ENCODE measurements at places on chromosomes 2 and 18.

- DNase-seq, result no peak
Observed at GRCh38 chr18:10444314-10445006, 10.0 kb upstream of the APCDD1 start.

GRCh38 chr2:179181002-179181401 is 83.6 kb downstream of the SESTD1 start:
- DNase-seq, result no peak

GRCh38 chr18:24490539-24490938 is 30.1 kb downstream of the HRH4 start:
- no peak for DNase-seq

GRCh38 chr2:85511008-85511811 is 27.8 kb upstream of the MAT2A start:
- no peak for DNase-seq

DNA sequence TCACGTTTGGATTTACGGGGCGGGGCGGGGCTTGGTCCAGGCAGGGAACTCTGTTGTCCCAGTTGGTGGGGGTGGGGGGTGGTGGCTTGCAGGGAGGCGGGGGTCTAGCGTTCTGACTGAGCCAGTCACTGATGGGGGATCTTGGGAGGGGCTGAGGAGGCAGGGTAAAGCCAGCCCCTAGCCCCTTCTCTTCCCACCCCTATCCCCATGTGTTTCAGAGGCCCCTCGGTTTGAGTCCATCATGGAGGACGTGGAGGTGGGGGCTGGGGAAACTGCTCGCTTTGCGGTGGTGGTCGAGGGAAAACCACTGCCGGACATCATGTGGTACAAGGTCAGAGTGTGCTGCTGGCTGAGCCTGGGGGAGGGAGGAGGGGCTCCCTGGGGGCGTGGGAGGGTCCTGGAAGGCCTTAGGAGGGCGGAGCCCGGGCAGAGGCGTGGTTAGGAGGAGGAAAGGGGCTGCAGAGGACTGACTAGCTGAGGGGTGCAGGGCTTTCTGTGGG is 22.0 kb upstream of the GMPPA start:
- DNase-seq, result no peak

- no peak for DNase-seq
Observed at GRCh38 chr2:226953826-226954225, 118.0 kb downstream of the RHBDD1 start.

GRCh38 chr2:60311524-60311923 is 241.9 kb downstream of the BCL11A start:
- no peak for DNase-seq

DNA sequence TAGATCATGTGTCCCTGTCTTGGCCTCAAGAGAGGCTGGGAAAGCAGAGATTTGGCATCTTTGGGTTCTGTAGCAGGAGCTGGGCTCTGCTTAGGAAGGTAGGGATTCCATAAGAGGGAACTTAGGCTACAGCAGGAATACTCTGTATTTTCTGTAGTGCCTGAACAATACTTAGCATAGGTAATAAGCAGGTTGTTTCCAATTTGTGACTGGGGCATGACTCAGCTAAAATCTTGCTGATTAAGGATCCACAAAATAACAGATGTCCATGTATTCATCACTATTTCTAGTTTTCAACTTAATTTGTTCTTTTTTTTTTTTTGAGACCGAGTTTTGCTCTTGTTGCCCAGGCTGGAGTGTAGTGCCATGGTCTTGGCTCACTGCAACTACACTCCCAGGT is 68.5 kb downstream of the SMAD4 start:
- DNase-seq, result no peak

- DNase-seq, result no peak
Observed at GRCh38 chr2:31202041-31202440, 15.3 kb downstream of the CAPN14 start.

DNA sequence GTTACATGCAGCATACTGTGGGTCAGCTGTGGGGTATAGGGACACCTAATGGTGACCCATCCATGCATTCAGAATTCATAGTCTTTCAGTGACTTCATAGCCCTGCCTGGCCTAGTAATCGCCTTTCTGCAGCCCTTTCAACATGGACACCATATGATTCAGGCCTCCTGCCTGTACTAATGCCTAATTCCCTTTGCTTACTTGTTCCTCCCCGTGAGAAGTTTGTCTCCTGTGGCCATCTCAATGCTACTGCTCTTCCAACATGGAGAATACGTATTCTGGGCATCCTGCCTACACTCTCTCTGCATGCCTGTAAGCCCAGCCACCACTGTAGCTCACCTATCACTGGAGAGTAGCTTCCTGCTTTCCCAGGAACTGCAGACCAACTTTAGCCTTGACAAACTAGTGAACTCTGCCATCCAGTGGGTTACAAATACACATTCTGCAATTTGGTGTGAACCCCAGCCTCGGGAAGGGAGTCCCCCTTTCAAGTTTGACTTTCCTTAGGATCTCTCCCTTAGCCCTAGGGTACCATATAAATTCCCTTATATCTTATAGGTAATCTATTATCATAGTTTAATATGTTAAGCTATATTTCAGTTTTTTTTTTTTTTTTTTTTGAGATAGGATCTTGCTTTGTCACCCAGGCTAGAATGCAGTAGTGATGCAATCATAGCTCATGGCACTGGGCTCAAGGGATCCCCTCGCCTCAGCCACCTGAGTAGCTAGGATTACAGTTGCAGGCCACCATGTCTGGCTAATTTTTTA is 22.3 kb downstream of the M1AP start:
- DNase-seq, result no peak

DNA sequence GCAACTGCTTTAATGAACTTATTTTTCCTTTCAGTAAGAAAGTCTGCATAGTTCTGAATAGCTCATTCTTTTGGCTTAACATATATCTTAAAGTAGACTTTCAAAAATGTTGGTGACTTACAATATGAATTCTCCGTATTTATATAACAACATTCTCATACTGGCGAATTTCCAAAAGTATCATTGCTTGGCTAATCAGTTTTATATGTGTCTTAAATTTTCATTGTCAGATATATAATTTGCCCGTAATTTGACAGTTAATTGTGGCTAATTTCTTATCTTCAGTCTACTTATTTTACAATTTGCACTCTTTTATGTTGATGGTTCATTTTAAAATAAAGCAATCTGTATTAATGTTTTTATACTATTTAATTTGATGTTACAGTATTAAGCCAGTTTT is 144.9 kb downstream of the ATP9B start:
- no peak for DNase-seq

DNA sequence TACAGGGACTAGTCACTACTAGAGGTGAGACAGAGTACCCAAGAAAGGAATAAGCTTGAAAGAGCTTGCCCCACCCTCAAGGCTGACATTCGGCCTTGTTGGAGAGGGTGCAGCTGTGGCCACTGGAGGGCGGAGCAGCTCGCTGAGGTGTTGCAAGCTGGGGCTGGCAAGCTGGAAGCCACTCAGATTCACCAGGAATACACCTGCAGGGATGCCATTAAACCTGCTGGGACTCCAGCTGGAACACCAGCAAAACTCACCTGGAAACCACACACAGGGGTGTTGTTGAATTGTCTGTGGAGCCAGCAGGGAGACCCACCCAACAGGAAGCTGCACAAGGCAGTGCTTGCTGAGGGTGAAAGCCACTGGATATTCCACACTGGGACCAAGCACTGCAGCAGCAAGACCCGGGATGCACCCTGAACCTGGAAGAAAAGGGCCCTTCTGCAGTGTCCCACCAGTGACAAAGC is 26.1 kb downstream of the KCTD18 start:
- DNase-seq, result peak; percentile 73

DNA sequence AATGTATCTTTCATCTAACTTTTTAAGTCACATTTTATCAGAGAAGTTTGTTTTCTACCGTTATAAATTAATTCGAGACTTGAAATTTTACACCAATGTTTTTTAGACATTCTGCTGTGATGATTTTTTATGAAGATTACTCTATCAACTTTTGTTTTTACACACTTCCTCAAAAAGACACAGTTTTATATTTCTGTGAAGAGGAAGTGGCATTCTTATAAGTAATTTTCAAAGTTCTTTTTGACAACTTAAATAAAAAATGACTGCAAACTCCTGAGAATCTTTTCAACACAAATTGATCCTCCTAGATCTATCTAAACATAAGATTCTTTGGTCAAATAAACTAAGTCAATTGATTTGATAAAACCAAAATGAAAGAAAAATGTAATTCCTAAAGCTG is 13.7 kb downstream of the ANKRD44 start:
- no peak for DNase-seq

DNA sequence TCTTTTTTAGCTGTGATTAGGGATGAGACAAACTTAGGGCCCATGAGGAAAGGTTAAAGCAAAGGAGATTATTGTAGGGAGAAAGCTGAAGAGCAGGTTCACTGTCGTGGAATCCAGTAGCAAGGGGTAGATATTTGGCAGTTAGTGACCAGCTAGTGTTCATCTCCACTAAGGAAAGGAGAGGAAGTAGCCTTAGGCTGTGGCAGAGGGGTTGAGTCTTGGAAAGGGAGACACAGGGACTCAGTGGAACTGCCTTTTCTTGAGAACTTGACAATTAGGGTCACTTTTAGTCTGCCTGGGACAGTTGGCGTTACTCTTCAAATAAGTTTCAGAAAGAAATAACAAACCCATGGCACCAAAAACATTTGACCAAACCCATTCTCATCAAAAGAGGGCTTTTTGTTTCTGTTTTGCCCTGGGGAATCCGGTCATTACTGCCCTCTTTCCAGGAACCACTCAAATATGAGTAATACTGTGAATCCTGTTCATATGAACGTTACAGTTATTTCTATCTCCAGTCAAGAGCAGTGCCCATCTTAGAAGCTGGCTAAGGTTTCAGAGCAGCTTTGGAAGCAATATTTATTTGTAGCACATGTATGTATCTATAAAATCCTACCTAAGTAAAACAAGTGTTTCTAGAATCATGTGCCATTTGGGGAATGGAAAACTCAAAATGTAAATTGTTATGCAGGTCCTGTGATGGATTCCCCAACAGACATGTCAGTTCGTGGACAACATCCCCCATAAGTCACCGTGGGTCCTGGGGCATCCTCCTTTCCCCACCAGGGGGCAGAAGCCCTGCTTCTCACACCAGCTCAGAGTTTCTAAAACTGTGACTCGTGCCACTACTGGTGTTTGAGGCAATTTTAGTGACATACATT is 77.3 kb upstream of the PHLPP1 start:
- DNase-seq, result peak; percentile 51

DNA sequence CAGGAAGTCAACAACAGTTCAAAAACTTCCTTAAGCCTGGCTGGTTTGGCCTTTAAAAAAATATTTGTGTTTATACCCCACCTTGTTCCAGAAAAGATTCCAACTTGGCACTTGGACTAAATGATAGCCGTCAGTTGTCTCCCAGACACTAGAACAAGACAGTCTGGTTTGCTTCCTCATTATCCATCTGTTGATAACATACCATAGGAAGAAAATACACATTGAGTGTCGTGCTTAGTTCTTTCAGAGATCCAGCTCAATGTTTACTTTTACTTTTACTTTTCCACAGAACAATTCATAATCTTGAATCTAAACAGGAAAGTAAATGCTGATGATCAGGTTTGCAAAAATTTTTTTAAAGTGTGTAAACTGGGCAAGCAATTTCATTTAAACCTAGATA is 2.4 kb upstream of the VPS54 start:
- no peak for DNase-seq

GRCh38 chr2:239819974-239820555 is 205.1 kb downstream of the NDUFA10 start:
- no peak for DNase-seq

- no peak for DNase-seq
Observed at GRCh38 chr2:173017646-173018420, 57.8 kb upstream of the MAP3K20 start.

- no peak for DNase-seq
Observed at GRCh38 chr2:85890522-85891176, 1.9 kb upstream of the ST3GAL5 start.

GRCh38 chr2:214747992-214748391 is 61.5 kb downstream of the BARD1 start:
- no peak for DNase-seq

GRCh38 chr18:26821181-26821580 is 44.3 kb downstream of the AQP4 start:
- DNase-seq, result no peak

GRCh38 chr18:50301074-50301473 is 13.6 kb upstream of the CXXC1 start:
- DNase-seq, result no peak

- DNase-seq, result no peak
Observed at GRCh38 chr2:240957656-240958365, 40.6 kb upstream of the SNED1 start.

DNA sequence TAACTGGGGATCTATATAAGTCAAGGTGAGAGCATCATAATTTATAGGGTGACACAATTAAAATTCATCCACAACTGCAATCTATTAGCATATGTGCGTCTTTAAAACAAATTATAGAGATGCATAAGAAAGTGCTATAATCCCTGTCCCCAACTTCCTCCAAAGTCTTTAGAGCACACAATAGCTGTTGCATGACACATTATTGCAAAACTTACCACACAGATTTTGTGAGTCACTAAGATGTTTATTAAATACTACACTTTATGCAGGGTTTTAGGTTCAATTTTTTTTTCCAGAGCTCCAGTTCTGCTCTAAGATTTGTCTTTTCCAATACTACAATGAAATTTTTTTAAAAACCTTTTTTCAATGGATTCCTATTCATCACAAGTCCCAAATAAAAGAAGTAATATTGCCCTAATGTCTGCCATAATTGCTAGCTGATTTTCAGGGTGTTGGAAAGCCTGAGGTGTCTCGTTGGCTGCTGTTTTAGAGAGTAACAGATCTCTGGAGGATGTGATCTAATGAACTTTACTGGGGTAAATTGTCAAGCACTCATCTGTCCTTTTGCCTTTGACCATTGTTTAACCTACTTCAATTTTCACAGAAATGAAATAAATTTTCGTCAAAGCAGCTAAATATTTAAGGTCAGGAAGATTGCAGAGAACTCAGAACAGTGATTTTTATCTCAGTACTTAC is 250.5 kb upstream of the NETO1 start:
- no peak for DNase-seq

- no peak for DNase-seq
Observed at GRCh38 chr2:65666156-65666725, 233.8 kb upstream of the SPRED2 start.
